ENCODE measurements at places on chromosomes 5 and 9.

- no peak for DNase-seq
These were observed 36.2 kb downstream of the IARS1 start for GRCh38 chr9:92257327-92257726.

- no peak for DNase-seq
These were observed 71.9 kb downstream of the MFAP3 start for GRCh38 chr5:154110716-154111115.

- DNase-seq = no peak
These were observed 114.7 kb downstream of the SNX18 start for GRCh38 chr5:54632131-54632701.

GRCh38 chr9:33249087-33249658, 9.2 kb downstream of the SPINK4 start:
- DNase-seq = peak; percentile 13

- DNase-seq = no peak
These were observed 148.0 kb downstream of the RORB start for GRCh38 chr9:74645007-74645639.

GRCh38 chr5:82635561-82636288, 357.6 kb upstream of the RPS23 start:
- DNase-seq = no peak

GRCh38 chr9:71737455-71737854, 30.9 kb downstream of the CEMIP2 start:
- no peak for DNase-seq

- no peak for DNase-seq
These were observed 341.8 kb upstream of the CTNND2 start for GRCh38 chr5:12246036-12246435.

DNA sequence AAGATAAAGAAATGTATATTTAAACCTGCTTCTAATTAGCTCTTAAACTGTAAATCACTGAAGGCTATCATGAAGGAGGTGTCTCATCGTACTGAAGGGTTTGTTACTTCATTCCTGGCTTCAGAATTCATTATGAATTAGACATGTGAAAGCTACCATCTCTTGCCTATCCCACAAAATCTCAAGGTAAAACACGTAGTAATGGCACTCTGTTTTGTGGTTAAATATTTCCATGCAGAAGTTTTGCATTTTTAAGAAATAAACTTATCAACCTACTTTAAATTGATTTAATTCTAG, 490.7 kb upstream of the NUDT12 start:
- DNase-seq = no peak

DNA sequence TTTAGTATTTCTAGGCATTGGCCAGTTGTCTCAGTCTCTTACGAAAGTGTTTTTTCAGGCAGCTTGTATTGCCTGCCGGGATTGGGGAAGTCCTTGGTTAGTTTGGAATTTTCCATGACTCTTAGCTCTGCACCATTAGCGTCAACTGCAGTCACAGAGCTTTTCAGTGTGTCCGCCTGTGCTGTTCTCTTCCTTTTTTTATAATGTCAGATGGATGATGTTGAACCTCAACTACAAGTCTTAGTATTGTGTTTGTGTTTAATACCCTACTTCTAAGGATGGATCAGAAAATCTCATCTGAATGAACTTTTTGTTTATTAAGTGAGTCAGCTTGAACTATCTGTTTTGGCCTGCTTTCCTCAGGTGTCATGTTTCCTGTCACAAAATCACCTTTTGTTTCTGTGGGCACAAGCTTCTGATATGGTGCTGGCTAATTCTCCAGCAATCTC, 33.1 kb downstream of the ATP6V0E1 start:
- peak; percentile 75 for DNase-seq

- no peak for DNase-seq
These were observed 4.3 kb downstream of the BBLN start for GRCh38 chr9:128164307-128164885.

- DNase-seq = no peak
These were observed 10.5 kb downstream of the PROP1 start for GRCh38 chr5:177985430-177986040.

GRCh38 chr9:107488375-107489143, 1.0 kb downstream of the KLF4 start:
- peak; percentile 89 for DNase-seq

DNA sequence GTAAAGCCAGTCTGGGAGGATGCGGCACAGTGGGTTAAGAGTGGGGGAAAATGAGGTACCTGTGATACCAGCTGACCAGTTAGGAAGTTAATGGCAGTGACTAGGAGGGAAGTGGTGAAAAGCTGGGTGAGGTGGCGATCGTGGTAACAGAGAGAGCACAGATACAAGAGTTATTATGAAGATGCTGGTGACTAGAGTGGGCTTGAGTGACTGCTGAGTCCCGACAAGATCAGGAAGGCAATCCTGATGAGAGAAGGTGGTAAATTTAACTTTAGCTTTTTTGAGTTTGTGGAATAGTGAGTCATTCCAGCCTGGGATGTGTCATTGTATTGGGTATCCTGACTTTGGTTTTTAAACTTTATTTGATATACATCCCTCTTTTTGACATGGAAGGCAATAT, 38.8 kb downstream of the CMYA5 start:
- DNase-seq = no peak

DNA sequence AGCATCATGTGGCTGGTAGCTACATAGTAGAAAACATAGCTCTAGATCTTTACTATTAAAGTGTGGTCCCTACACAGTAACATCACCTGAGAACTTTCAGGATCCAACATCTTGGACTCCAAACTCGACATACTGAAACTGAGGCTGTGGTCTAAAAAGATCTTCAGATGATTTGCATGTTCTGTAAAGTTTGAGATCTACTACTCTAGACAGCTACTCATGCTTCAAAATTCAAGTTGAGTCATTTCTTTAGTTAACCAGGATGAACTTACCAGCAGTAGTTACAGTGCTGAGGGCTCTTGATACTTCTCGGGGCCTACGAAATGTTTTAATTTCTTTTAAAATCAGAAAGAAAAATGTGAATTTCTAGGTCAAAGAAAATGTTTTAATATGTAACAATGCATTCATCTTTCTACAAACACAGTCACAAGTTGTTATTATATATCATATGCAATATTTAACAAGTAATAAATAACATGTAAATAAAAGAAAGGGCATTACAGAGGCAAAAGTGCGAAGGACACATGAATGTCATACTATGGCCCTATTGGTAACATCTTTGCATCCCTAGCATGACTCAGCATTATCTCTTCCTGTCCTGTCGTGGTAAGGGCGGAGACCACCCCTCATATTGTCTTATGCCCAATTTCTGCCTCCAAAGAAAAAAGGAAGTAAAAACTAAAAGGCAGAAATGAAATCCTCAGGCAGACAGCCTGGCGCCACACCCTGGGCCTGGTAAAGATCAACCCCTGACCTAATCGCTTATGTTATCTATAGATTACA, 563.9 kb upstream of the TLE4 start:
- DNase-seq = no peak

DNA sequence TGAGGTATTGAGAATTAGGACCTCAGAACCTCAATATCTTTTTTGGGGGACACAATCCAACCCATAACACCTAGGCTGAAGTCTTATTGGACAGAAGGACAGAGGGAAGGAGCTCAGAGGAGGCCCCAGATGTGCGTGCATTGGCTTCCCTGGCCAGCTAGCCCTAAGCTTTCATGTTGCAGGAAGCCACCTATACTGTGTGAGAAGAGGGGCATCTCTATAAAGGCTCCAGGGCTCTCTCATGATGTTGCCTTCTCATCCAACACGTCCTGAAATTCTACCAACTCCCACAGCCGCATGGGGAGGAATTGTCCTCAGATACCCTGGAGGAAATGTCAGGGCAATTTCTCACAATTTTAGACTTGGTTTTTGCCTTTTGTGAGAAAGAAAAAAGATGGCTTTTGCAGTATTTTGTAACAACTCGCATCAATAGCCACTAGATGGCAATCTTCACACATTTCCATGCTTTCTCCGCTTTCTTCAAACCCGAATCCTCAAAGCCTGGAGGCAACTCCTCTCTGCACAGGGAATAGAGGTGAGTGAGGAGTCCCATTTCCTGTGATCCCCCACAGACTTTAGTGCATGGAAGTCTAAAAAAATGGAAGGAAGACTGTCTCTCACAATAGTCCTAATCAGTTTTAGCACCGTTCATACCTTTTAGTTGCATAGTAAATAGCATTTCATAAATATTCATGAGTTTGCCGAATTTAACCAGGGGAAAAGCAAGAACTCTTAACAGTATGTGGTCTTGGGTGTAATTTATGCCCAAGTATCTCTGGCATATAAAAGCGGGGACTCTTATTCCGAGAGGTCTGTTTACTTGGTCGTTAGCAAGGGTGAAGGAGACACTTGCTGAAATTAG, 7.4 kb upstream of the PPP3R2 start:
- DNase-seq = no peak

GRCh38 chr5:160198146-160198545, 31.2 kb upstream of the FABP6 start:
- no peak for DNase-seq

- no peak for DNase-seq
These were observed 20.6 kb upstream of the NIM1K start for GRCh38 chr5:43171451-43171850.

- DNase-seq = peak; percentile 66
These were observed 338.7 kb downstream of the NPR3 start for GRCh38 chr5:33049842-33050241.

DNA sequence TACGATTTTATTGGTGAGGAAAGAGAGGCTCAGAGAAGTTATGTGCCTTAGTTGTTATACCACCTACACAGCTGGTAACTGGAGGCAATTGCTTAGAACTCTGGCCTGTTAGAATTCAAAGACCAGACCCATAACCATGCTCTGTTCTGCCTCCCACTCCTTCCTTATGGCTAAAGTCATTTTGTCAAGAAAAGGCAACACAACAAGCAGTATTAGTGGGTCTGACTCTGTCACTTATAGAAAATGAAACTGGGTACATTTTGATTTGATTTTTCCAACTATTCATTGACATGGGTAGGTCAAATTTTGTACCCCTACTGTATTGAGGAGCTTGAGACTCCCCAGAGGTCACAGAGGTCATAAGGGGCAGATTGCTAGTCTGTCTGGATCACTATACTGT, 44.5 kb upstream of the NR3C1 start:
- DNase-seq = no peak

DNA sequence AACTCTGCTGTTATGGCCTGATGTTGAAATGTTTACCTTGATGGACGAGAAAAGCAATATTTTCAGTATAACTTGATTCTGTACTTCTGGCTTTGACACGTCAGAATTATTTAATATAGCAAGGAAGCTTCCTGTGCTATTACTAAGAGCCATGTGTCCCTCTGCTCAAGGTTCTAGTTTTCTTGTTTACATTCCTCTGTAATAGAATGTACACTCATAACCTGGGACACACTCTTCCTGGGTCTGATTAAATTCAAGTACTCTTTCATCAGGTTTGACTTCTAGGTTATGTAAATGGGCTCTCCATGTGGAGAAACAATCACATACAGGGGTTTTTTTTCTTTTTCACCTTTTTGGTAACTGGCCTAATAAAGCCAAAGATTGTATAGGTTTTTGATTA, 33.1 kb downstream of the GTF3C4 start:
- no peak for DNase-seq

- DNase-seq = no peak
These were observed 26.7 kb upstream of the ALDH1A1 start for GRCh38 chr9:72979405-72980100.

GRCh38 chr9:113712053-113712452, 164.1 kb upstream of the ZNF618 start:
- peak; percentile 4 for DNase-seq

GRCh38 chr5:174454464-174454863, 269.9 kb upstream of the MSX2 start:
- no peak for DNase-seq

GRCh38 chr9:133992780-133993634, 883 bp upstream of the VAV2 start:
- peak; percentile 44 for DNase-seq

DNA sequence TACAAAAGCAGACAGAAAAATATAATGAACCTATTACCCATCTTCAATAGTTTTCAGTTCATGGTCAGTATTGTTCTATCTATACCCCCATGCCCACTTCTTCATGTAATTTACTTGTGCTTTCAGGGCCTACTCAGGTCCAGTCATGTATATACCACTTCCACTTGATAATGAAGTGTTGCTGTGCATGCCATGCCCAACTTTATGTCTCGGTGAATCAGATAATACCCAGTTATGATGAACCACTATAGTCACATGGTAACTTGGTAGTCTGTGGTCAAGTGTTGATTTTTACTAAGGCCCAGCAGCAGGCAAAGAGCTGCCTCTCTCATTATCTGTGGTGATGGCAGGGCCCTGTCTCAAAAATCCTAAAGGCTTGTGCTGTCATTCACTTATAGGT, 70.7 kb upstream of the IL33 start:
- no peak for DNase-seq

GRCh38 chr9:34289159-34289558, 39.9 kb downstream of the KIF24 start:
- no peak for DNase-seq

GRCh38 chr5:58107704-58108103, 352.2 kb downstream of the PLK2 start:
- DNase-seq = no peak

- no peak for DNase-seq
These were observed 813.8 kb upstream of the DMAC1 start for GRCh38 chr9:8613346-8613825.

DNA sequence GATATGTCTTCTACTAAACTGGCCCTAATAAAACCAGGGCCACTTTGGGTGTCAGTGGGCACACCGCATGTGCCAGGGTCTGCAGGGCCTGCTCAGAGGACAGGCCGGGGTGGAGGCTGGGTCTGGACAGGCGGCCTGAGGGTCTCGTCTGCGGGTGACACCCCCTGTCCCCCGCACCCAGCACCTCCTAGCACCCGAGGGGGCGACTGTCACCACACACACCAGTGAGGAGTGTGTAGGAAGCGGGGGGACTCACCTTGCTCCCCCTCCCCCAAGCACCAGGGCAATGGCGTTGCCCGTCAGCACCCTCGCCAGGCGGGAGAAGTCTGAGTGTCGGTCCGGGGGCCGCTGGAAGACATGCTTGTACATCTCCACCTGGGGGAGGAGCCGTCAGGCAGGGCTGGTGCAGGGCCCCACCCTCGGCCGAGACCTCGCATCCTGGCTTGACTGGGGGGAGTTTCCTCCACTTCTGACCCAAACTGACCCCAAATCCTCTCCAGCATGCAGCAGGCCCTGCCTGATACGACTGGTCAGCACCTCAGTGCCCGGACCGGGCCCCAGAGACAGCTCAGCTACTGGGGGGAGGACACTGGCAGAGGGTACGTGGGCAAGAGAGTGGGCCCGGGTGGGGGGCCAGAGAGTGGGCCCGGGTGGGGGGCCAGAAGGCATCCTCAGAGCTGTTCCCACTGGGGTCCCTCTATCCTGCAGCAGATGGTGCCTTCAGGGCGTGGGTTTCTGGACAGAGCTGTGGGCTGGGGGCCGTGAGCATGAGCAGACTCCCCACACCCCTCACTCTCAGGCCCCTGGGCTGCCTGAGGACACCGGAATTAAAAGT, 18.9 kb upstream of the NSMF start:
- DNase-seq = no peak

- no peak for DNase-seq
These were observed 38.6 kb downstream of the RANBP6 start for GRCh38 chr9:5976674-5977397.

- no peak for DNase-seq
These were observed 50.7 kb downstream of the FBXW11 start for GRCh38 chr5:171955761-171956160.

Measured in ascending aorta (tissue), 2 donors.